DMS153 (cell line): ENCODE measurements at places on chromosomes 6 and 20.

GRCh38 chr6:112017760-112018537, 36.0 kb upstream of the CCN6 start:
- DNase-seq, result no peak

DNA sequence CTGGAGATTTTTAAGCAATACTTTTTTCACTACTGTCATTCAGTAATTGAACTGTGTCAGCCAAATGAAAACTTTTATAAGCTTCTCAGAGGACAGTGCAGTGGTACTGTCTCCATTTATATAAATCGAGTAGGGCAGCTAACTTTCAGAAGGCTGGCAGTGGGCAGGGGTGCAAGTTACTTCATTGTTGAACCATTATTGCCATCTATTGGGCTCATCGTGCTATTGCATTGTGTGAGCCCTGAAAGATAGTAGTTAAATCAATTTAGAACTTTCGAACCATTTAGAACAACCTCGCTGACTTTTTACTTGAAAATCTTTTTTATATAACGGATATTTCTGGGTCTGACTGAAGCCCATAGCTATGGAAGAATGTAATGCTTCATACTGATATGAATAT, 347.8 kb upstream of the PLCB4 start:
- peak; percentile 42 for DNase-seq

GRCh38 chr6:90464507-90464906, 122.4 kb downstream of the MAP3K7 start:
- DNase-seq, result no peak

DNA sequence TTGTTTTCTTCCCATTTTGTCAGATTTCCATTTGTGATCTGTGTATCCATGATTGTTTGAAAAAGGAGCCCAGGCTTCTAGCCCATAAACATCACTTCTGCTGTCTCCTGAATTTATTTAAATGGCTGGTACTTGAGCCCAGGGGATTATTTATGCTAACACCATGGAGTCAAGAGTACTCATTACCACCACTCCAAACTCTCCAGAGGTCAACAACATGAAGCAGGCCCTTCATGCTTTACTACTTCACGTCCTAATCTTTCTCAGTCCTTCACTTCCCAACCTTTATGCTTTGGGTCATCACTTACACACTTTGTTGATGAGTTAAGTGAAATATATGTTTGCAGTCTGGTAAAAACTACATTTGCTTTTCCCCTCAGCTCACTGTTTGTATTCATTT, 247.8 kb downstream of the BMP2 start:
- peak; percentile 73 for DNase-seq

- DNase-seq, result no peak
Measured at GRCh38 chr6:101783287-101783686, 389.8 kb downstream of the GRIK2 start.

GRCh38 chr6:112827793-112828192, 480.7 kb downstream of the RFPL4B start:
- no peak for DNase-seq

DNA sequence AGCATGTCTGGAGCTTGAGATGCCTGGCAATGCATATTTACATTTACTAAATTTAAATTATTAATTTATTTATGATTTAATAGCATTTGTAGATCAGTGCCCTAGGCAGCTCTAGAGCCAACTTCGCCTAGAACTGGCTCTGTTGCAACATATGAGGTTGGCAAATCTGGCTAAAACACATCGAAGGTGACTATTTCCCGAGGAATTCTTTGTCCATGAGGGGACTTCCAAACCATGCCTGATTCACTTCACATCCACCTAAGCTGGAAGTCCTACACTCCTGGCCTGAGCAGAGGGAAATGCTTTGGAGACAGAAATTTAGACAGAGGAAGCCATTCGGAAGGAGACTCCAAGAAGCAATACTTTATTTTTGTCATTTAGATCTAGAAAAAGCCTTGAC, 211.0 kb upstream of the ARG1 start:
- DNase-seq, result no peak

GRCh38 chr20:16942756-16943155, 194.6 kb downstream of the OTOR start:
- no peak for DNase-seq

GRCh38 chr20:641516-641875, 11.5 kb downstream of the SRXN1 start:
- no peak for DNase-seq

DNA sequence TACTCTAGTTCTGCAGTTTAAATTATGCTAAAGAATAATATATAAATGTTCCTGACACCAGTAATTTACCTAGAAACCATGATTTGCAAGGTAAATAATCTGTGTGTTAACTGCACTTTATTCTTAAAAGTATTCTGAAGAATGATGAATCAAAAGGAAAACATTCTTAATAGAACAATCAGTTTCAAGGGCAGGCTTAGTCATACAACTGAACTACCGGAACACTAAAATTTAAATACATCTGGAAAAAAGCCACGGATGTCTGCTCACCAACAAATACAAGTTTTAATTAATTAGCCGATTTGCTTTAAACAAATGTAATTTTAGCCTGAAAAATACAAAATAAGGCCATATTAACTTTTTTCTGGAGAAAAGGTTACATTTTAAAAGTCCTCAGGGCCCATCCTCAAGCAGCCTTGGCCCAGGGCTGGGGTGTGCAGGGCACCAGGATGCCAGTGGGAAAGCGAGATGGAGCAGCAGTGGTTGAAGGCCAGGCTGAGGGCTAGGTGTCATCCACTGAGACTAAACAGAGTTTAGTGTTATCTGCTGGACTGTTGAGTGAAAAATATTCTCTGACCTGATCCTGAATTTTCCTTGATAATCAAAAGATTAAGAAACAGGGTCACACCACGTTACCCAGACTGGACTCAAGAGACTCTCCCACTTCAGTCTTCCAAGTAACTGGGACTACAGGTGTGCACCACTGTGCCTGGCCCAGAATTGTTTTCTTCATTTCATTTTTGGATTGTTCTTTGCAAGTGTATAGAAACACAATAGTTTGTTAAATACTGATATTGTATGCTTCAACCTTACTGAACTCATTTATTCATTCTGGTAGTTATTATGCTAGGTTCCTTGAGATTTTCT, 88.2 kb upstream of the DST start:
- no peak for DNase-seq

DNA sequence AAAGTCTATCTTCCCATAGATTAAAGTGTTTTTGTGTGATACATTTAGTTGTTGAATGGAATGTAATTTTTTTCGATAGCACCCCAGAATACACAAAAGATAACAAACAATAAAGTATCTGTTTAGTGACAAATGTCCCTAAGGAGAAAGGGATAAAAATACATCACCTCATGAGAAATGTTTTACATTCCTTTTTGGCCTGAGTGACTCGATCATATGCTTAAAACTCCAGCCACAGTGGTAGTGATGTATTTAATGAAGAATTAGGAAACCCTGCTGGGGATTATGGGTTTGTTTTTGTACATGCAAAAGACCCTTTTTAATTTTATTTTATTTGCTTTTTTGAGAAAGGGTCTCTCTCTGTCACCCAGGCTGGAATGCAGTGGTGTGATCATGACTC, 4.3 kb upstream of the SGK1 start:
- DNase-seq, result no peak

GRCh38 chr6:170128811-170129681, 161.8 kb downstream of the DLL1 start:
- DNase-seq, result no peak

DNA sequence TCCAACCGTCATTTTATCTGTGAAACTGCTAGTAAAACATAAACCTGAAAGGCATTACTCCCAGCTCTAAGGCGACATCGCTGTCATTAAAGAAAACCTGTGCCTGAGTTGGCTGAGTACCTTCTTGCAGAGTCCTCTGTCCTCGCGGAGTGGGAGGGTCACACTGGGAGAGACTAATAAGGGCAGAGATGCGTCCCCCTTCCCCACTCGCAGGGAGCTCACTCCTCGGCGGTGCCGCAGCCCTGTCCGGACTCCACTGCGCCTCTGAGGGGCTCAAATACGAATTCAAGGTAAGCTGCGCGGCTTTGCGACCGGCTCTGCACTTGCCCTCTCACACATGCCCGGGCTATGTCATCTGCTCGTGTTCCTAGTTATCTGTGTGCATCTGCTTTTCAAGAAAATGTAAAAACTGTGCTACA, at the start of gene COL19A1:
TSS of gene COL19A1 (plus strand) at position 206 of the 419 bp plus-strand sequence. CDS start 13,012 bp downstream, outside the sequence.
- DNase-seq, result no peak

DNA sequence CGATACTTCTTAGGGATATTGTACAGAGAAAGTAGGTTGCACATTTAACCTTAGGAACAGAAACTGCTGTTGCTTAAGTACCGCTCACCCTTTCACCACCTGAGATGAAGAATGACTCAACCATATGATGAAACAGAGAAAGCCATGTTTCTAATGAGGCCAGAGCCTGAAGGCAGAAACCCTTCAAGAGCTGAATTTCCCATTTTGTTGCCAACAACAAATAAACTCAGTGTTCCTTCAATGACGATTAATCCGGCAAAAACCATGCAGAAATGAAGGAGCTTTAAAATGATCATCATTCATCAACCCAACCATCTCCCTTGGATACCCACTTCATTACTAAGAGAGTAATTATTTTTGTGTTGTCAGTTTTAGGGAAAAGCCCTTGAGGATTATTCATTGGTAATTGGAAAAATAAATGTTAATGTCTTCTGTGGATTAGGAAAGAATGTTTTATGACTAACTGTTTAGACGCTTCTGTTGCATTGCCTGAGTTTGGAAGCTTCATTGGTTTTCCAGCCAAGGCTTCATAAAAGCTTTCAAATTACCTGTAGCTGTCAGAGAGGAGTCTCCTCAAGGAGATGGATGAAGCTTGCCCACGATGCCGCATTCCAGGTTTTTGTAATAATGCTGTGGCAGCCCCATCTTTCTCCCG, 112.1 kb upstream of the IYD start:
- no peak for DNase-seq

DNA sequence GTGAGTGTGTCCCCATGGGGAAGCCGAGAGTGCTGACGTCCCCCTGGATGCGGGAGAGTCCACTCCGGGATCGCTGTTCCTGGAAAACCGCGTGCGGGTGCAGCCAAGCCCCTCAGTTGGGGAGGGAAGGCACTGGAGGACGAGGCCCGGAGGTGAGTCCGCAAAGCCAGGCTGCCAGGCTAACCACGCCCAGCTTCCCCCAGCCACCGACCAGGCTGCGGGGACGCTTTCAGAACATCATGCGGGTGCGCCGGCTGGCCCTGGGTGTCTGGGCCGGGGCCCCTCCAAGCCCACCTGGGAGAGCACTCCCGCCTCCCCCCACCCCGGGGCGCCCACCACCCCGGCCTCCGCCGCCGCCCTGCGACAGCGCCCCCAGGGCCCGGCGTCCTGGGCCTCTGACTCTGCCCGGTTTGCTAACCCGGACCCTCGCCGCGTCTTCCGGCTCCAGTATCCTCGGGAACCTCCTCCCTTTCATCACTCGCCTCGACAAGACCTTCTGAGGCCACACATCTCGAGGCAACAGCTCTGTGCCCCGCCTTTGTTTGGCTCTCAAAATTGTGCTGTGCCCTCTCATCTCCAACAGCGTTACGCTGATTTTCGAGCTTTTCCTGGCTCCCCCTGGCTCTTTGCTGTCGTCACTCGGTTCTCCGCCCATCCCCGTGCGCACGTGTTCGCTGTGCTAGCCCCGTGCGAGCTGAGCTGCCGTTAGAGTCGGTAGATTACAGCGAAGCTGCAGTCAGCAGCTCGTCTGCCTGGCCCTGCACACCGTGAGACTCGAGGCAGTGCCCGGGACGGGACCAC, 47.1 kb upstream of the ENTPD6 start:
- DNase-seq, result no peak

GRCh38 chr6:39599973-39600372, 125.2 kb downstream of the KIF6 start:
- no peak for DNase-seq

GRCh38 chr20:18092890-18093289, 35.2 kb upstream of the OVOL2 start:
- no peak for DNase-seq

DNA sequence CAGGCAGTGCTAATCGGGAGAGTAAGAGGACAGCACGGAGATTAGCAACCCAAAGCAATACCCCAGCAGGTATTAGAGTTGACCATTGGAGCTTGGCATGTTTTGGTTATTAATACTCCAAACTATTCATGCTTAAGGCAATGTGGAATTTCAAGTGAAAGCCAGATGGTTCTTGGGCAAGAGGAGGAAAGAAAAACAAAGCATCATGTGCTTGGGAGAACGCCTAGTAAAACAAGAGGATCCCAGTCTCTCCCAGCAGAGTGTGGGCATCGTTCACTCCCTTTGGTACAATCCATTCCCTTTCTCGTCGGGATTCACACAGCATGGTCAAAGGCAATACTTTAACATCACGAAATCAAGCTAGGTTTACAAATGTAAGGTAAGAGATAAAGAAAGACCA, 349.8 kb downstream of the PRKN start:
- DNase-seq, result no peak

DNA sequence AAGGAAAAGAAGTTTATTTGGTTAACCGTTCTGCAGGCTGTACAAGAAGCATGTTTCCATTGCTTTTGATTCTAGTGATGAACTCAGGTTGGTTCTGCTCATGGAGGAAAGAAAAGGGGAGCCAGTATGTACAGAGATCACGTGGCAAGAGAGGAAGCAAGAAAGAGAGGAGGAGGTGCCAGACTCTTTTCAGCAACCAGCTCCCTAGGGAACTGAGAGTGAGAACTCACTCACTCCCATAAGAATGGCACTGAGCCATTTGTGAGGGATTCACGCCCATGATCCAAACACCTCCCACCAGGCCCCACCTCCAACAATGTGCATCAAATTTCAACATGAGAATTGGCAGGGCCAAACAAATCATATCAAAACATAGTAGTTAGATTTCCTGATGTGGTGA, 649.1 kb downstream of the EPM2A start:
- DNase-seq, result peak; percentile 41

DNA sequence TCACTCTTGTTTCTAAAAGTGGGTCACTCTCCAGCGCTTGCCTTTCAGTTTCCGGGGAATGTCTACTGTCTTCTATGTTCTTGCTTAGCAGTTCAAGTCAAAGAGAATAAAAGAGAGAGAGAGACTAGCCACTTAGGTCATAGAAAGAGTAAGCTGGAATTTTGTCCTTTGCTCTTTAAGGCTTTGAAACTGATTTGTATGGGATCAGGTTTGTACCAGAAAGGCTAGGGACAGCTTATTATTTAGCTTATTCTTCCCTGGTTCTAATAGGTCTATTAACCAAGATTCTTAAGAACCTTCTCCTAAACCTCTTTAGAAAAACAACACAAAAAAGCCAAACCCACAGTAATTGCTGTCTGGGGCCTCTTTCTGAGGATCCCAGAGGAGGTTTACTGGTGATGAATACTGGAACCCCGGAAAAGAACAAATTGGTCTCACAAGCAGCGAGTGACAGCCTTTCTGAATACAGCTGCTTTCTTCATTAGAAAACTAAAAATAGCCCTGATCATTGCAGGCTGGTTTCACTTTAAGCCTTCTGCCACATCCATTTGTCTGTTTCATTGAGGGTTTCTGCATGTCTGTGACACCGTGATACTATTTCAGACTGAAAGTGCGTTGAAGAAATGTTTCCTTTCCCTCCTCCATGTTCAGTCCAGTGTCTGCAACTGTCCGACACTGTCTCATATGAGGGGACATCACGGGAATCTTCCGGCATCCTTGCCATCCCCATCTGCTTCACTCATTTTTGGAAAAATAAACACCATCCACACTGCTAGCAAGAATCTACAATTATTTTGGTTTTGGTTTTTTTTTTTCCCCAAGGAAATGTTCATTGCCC, 75.1 kb upstream of the ATXN1 start:
- DNase-seq, result no peak
